ENCODE measurements at places on chromosomes 3 and 15.

DNA sequence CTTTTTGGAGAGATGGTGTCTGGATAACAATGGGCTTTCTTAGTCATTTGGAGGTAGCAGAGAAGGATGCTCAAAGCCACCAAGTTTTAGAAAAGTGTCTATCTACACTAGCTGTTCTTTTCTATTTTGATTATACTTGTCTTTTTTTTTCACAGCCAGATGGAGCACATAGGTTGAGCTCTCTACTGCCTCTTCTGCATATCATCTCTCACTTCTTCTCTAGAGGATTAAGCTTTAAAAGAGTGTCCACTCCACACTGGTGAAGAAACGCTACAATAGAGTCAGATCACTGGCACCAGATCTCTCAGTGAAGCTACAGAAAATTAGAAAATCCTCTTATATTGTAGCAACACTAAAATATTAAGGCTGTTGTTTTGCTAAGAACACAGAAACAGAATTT is 145.3 kb upstream of the MBNL1 start:
- DNase-seq, result no peak

DNA sequence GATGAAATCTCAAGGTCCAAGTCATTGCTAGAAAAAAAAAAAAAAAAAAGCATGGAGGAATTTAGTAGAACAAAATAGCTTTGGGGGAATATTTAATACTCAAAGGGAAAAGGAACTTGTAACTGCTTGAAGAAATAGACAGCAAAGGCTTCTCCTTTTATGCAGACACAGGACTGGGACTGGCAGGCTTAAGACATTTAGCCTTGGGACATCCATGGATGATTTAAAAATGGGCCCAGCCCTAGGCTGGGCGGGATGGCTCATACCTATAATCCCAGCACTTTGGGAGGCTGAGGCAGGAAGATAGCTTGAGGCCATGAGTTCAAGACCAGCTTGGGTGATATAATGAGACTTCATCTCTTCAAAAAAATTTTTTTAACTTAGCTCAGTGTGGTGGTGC is 19.8 kb downstream of the RPSA start:
- DNase-seq, result no peak

DNA sequence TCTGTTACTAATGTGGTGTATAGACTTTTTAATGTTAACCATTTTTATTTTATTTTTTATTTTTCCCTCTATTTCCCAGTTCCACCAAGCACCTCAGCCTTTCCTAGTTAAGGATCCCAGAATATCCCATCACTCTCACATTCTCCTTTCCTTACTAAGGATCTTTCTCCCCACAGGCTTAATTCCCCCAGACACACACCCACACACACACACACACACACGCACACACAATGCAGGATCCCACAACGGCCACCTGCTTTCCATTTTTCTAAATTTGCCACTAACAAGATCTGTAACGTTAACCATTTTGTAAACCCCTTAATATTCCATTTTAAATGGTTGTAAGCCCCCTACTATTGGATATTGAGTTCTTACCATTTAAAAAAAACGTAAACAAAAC is 404.1 kb downstream of the ZIC1 start:
- no peak for DNase-seq

- no peak for DNase-seq
Observed at GRCh38 chr3:8303466-8303865, 198.2 kb upstream of the LMCD1 start.

DNA sequence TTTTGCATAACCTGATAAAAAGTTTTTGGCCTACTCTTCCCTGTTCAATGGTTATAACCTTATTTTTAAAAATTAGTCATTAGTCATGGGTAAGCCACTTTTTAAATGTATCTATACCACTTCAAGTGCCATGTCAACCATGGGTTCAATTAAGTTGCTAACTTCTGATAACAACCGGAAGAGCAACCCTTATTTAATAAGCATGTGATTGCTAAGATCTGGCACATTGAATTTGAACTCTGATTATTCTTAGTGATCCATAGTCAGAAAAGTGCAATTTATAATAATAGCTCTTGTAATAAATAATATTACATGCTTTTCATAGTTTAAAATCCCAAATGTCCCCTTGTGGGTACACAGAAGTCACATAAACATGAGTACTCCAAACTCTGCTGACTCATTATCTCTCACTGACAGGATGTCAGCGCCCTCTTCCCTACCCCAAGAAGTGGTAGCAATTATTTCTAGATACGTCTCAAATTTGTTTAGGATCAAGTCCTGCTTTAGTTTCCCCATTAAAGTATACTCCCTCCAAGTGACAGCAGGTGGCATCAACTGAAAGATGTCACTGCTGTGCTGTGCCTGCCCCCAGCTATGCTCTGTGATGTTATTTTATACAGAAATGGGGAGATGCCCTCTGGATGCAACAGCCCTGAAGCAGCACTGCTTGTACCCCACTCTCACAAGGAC is 18.6 kb downstream of the SAMD7 start:
- DNase-seq, result no peak

GRCh38 chr15:28935316-28935715 is 49.5 kb downstream of the APBA2 start:
- DNase-seq, result peak; percentile 75

DNA sequence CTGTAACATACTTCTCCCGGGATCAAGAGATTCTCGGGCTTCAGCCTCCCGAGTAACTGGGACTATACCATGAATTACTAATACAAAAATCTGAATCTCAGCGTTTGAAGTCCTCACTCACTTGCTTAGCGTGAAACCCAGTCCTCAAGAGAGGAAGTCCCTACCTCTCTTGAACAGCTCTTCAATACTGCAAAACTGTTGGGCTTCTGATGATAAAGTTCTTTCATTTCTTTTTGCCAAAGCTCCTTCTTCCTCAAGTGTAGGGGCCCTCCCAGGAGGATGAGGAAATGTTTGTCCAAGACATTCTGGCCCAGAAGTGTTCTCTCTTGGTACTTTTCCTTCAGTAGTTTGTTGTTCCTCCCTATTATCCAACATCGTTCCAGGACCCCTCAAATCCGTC is 48.5 kb downstream of the FMN1 start:
- DNase-seq, result no peak

GRCh38 chr3:59908280-59908679 is 858.5 kb upstream of the CFAP20DC start:
- no peak for DNase-seq

GRCh38 chr15:45456212-45457106 is 66.1 kb downstream of the SLC30A4 start:
- DNase-seq, result peak; percentile 77

DNA sequence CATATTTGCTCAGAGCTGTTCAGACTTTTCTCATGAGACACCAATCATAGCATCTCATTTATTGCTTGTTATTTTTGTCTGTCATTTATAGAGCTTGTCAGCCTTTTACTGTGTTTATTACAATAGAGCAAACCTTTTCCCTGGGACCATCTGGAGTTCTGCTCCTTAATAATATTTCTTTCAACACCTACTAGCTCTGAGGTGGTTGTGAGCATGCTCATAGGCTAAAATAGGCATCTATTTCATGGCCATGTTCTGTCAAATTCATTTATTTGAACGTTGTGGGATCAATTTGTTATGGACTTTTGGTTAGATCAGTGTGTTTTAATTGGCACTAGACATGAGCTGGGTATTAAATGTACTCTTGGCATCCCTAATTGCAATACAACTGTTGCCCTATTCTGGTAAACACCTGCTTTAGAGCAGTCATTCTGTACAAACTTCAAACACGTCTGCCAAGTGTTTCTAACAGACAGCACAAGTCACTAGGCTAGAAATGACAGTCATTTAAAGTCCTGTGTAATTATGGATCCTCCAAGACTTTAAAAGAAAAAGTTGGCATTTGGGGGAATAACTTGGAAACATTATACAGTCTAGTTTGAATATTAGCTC is 766.3 kb downstream of the ZNF385D start:
- DNase-seq, result no peak

GRCh38 chr15:44038755-44039191 is 156.3 kb downstream of the FRMD5 start:
- DNase-seq, result no peak

DNA sequence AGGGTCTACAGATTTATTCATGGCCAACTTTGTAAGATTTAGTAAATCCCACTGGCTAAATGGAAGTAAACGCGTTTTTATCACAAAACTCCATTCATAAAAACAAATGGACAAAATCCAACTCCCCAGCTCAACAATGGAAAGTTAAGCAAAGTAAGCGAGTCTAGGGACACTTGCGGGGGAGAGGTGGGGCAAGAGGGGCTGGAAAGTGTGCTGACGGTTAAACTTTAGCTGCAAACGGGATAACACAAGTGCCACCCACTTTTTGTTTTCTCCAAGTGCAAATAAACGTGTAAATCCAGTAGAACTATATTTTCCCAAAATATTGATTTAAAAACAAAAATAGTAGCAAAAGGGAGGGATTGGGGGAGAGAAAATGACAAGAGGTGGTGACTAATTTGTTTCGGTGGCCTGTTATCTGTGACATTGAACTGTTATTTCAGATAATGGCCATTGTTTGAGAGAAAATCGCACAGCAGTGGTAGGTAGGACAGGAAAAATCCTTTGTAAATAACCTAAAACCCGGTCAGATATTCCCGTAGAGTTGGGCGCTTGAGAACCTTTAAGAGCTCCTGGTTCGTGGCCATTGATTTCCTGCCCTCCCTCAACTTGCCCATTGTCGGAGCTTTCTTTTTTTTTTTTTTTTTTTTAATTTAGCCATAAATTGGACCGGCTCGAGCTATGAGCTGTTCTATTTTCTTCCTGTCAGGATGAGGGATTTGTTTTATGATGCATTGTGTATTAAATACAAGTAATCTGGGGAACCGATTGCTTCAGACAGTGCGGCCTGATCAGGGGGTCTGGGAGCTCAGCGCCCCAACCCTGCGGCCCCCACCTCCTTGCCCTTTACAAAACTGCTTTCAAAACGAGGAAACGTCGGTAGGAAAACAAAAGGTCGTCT is 514.8 kb downstream of the MECOM start:
- no peak for DNase-seq

DNA sequence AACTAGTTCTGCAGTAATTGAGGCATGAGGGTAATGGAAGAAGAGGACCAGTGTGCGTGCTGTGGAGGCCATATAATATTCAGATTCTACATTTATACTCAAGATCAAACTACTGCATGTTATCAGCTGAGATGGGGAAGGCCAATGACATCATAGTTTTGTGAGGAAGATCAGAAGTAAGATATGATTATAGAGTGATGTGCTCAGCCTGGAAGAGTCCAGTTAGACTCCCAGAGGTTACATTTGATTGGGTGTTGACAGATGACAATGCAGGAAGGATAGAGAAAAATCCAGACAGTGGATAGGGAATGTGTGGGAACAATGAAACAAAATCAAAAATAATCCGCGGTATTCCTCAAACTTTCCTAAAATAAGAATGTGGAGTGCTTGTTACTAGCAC is 35.4 kb downstream of the GOLIM4 start:
- DNase-seq, result no peak

DNA sequence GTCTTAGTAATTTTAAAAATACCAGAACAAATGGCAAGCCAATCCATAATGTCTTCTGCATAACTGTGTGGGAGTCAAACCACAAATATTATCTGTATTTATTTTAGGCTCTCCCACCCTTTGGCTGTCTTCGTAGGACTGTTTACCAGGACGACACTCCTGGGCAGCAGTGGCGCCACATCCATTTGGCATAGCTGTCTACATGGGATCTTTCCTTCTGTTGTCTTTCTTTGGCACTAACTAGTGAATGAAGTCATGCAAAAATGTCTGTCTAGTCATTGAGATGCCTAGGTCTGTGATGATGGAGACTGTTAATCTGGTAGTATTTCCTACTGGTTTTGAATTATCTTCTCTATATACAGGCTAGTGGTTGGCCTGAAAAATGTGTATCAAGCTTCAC is 54.0 kb upstream of the CHMP2B start:
- no peak for DNase-seq

DNA sequence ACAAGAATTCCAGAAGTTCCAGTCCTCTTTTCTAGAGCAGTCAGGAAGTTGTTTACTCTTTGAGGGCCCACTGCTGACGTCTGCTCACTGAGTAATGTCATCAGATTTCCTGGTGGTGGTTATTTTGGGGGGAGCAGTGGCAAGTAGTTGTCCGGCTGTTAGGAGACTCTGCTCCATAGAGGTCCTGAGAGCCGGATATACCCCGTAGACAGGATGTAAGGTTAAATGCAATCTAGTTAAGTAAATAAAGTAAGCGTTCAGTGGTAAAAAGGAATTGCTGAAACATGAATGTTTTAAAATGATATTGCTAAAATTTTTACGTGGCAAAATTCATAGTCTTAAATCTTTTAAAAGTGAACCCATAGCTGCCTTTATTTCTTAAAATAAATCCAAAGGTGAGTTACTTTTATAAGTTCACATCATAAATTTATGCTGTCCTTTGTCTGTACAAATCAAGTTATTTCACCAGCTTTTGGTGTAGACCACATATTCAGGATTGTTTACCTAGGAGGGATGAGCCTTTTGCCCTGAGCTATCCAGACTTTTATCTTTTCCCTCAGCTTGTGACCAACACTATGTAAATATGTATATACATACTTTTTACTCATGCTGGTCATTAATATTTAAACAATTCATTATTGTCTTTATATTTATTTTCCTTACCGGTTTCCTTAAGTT is 65.8 kb downstream of the PDE8A start:
- no peak for DNase-seq

DNA sequence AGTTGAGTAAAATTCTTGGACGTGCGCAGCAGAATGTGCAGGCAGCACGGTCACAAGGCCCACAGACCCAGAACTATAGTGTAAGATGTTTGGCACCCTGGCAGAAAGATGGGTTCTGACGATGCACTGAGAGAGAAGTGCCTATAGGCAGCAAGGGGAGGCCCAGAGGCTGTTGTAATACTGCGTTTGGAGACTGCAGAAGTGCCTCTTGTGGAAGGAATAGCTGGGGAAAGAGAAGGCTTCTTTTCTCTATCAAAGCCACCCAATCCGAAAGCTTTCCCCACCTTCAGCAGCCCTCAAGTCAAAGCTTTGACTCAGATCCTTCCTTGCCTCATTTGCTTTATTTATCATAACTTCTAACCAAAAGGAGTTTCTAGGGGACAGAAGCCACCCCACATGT is 5.2 kb upstream of the SIN3A start:
- DNase-seq, result no peak

DNA sequence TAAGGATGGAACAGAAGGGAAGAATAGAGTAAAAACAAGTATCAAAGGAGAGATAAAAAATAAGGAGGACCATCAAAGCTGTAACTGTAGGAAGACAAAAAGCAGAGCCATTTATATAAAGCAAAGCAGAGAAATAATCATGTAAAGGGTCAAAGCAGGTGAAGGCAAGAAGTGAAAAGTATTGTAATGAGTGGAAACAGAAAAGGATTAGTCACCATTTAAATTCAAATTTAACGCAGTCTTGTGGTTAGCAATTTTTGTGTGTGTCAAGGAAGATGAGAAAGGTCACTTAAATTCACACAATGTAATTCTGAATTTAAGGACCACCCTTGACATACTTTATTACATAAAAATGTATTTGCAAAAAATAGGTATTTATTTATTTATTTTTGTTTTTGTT is 567.8 kb downstream of the ROBO1 start:
- no peak for DNase-seq

All from activated CD8-positive, alpha-beta memory T cell treated with anti-CD3 and anti-CD28 coated beads, Interleukin-2, amount 50 U/mL, for 48 hours (primary cell).